ENCODE measurements at places on chromosomes 13 and 19.

DNA sequence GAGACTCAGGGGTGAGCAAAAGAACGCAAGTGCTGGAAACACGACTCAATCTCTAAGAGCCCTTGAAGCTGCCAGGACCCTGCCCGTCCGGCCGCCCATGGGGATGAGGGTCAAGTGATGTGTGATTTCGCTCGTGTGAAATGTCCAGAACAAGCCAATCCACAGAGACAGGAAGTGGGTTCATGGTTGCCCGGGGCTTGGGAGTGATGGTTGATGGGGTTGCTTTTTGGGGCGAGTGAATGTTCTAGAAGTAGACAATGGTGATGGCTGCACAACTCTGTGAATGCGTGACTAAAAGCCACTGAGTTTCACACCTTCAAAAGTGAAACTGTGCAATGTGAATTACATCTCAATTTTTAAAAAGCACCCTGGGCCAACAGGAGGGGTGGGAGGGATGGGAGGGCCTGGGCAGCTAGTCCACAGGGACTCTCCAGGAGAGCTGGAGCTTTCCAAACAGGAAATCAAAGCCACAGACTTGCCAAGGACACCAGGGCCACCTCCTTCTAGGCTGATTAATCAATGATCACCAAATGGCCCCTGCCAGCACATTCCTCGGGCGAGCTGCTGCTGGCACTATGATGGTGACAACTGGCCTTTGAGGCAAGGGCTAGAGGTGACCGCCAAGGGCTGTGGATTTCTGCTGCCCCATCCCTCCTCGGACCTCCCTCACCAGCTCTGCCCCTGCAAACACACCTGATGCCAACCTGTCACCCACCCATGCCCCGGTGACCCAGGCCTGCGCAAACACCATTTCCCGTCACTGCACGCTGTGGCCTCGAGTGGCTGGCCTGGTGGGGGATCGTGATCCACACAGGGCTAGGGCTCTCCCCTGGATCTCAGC, 14.0 kb downstream of the DPP9 start:
- no peak for DNase-seq

- no peak for DNase-seq
These were observed 293.2 kb downstream of the EFNB2 start for GRCh38 chr13:106241974-106242953.

DNA sequence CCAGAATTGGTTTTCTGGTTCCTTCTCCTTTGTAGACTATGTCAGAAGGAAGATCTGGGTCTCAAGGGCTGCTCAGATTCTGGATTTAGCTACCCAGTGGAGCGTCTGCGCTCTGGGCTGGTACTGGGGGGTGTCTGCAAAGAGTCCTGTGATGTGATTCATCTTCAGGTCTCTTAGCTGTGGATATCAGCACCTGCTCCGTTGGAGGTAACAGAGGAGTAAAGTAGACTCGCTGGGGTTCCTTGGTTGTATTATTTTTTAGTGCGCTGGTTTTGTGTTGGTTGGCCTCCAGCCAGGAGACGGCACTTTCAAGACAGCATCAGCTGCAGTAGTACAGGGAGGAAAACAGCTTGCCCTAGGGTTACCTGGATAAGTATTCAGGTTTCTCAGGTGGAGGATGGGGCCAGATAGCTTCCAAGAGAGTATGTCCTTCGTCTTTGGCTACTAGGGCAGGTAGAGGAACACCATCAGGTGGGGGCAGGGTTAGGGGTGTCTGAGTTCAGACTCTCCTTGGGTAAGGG, 10.4 kb upstream of the KLK15 start:
- DNase-seq: no peak

DNA sequence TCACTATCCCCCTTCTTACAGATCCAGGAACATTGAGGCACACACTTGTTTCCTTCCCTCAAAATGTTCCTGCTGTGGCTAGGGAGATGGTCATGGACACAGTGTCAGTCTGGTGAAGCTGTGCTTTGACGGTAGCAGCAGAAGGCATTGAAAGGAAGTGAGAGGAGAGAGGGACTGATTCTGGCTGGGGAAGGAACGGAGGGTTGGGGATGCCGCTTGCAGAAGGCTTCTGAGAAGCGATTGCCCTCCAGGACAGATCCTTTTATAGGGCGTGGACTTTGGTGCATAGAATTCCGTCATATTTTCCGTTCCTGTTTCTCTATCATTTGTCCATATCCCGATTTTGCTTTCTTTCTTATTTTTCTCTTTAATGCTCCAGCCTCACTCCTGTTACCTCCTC, 14.1 kb upstream of the MYH14 start:
- DNase-seq: no peak

- no peak for DNase-seq
These were observed 63.7 kb upstream of the NPAS1 start for GRCh38 chr19:46955813-46956371.

DNA sequence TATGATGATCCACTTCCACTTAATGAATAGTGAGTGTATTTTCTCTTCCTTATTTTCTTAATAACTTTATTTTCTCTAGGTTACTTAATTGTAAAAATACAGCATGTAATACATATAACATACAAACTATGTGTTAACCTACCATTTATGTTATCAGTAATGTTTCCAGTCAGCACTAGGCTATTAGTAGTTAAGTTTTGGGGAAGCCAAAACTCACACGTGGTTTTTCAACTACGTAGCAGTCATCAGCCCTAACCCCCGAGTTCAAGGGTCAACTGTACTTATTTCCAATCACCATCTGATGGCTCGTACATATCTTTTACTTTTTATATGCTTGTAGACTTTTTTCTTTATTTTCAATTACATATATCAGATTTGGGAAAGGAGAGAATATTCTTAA, 95.7 kb downstream of the TNFSF13B start:
- no peak for DNase-seq

- DNase-seq: no peak
These were observed 1.7 kb downstream of the CEACAM5 start for GRCh38 chr19:41709951-41710645.

GRCh38 chr19:1125601-1126467, 22.0 kb downstream of the GPX4 start:
- DNase-seq: no peak

DNA sequence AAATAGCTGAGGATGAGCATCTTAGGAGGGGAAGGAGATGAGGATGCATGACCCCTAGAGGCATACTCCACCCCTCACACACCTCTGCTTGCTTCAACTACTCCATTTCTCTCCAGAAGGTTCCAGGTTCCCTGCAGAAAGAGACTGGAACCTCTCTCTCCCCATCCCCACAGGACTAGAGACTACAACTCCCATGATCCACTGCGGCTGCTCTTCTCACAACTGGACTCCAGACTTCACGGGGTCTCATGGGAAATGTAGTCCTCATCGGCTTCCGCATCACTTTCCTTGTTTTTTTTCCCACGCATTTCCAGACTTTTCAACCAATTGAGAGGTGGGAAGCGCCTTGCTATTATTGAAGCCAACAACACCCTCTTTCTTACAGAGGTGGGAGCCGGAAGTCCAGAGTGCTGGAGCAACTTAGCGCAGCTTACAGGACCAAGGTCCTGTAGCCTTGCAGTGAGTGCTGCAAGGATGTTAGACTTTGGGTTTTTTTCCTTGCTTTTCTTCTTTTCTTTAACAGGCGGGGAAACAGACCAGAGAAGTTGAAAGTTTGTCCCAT, 13.9 kb upstream of the CACNG6 start:
- peak; percentile 61 for DNase-seq

- no peak for DNase-seq
These were observed 9.4 kb downstream of the ITPKC start for GRCh38 chr19:40726279-40726678.

GRCh38 chr13:83773961-83774360, 108.3 kb downstream of the SLITRK1 start:
- DNase-seq: no peak

DNA sequence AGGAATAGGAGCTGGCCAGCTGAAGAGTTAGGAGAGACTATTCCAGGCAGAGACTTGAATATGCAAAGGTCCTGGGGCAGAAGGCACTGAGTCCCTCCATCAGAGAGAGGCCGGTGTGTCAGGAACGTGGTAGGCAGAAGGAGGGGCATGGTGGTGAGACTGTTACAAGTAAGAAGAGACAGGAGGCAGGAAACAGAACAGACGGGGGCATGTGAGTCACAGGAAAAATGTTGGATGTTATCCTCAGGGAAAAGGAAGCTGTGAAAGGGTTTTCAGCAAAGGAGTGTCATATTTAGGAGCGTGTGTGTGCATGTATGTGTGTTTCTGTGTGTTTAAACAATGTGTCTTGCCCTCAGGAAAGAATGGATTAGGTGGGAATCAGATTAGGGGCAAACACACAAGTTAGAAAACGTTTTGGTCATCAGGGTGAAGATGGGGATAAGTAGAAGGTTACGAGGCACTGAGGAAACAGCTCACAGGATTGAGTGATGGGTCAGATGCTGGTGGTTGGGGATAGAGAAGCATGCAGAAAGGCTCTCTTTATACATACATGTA, 1.1 kb downstream of the EDDM13 start:
- DNase-seq: no peak

GRCh38 chr19:15516363-15516762, 8.0 kb downstream of the CYP4F22 start:
- no peak for DNase-seq

DNA sequence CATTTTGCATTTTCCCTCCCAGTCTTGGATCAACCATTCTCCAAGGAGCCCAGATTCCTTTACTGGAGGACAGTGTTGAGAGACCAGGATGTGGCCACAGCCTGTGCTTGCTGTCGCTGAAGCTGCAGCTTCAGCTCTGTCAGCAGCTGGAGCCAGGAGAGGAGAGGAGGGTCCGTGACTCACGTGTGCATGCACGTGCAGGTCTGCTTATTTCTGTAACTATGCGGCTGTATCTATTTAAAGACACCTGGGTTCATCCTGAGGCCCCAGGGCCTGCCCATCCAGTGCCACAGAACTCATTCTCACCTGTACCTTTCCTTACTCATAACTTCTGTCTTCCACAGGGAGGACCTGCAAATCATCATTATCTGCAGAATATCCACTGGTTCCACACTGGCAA, 8.2 kb upstream of the LAMP1 start:
- DNase-seq: no peak

All from activated naive CD8-positive, alpha-beta T cell treated with anti-CD3 and anti-CD28 coated beads, Interleukin-2, amount 50 U/mL, for 24 hours (primary cell).